MM.1S (cell line): ENCODE measurements at places on chromosomes 1 and 21.

- no peak overlapping the region for H3K27ac ChIP-seq
- no peak overlapping the region for H3K4me3 ChIP-seq
- H3K27me3 ChIP-seq = no peaks in the 10 kb centered on the region
- DNase-seq = no peak
Measured at GRCh38 chr1:162137179-162137960, 67.9 kb downstream of the NOS1AP start.

DNA sequence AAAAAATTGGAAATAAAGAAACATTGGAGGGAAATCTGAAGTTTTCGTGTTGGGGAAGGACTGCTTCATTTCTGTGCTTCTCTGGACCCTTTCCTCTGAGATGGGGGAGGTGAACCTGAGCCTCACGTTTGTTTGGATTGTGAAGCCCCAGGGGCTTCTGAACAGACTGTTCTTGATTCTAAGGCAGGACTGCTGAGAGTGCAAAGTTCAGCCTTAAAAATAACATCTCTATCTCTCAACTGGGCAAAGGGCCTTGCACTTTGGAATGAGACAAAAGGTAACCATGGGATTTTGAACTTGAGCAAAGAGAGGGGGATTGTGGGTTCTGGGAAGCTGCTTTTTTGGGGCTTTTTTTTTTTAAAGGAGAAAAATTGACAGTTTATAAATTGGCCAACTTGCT, 45.0 kb downstream of the GPR88 start:
- H3K27ac ChIP-seq = no peak overlapping the region
- no peak overlapping the region for H3K4me3 ChIP-seq
- H3K36me3 ChIP-seq = no peaks in the 10 kb centered on the region
- no peak for DNase-seq

- no peak overlapping the region for H3K27ac ChIP-seq
- no peaks in the 10 kb centered on the region for H3K27me3 ChIP-seq
- DNase-seq = no peak
- no peaks in the 10 kb centered on the region for H3K36me3 ChIP-seq
- H3K4me3 ChIP-seq = no peak overlapping the region
Measured at GRCh38 chr1:222043444-222044292, 301.8 kb upstream of the DUSP10 start.

- H3K4me3 ChIP-seq = no peak overlapping the region
- H3K27me3 ChIP-seq = no peaks in the 10 kb centered on the region; the same call in 1 of the 2 replicates
- no peaks in the 10 kb centered on the region for H3K36me3 ChIP-seq
- no peak overlapping the region for H3K27ac ChIP-seq
Measured at GRCh38 chr1:47771751-47772150, 225.4 kb downstream of the TRABD2B start.

DNA sequence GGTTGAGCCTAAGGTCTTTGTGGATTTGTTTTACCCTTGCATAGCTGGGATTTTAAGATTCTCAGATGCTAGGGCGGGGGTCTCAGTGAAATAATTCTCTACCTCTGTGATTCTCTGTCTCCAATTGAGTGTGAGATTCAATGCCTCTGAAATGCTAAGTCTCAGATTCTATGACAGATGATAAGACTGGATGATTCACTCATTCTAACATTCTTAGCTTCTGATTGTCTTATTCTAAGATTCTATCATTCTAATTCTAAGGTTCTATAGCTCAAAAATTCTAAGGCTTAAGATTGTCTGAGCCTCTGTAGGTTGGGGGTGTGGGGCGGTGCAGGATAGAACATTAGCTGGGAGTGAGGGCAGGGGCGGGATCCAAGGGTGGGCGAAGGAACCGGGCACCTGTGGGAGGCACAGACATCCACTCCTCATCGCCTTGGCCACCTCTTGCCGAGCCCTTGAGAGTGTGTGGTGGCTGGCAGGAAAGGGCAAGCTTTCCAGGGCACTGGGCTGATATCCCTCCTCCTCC, 29.5 kb downstream of the ADGRB2 start:
- H3K27ac ChIP-seq = no peak overlapping the region
- no peaks in the 10 kb centered on the region for H3K4me1 ChIP-seq
- H3K27me3 ChIP-seq = no peaks in the 10 kb centered on the region
- H3K4me3 ChIP-seq = no peak overlapping the region
- no peaks in the 10 kb centered on the region for H3K36me3 ChIP-seq

GRCh38 chr1:15137809-15138208, 15.7 kb upstream of the TMEM51 start:
- no peaks in the 10 kb centered on the region for H3K4me1 ChIP-seq
- no peak overlapping the region for H3K27ac ChIP-seq
- no peak overlapping the region for H3K4me3 ChIP-seq
- H3K27me3 ChIP-seq = no peaks in the 10 kb centered on the region
- H3K36me3 ChIP-seq = no peaks in the 10 kb centered on the region

DNA sequence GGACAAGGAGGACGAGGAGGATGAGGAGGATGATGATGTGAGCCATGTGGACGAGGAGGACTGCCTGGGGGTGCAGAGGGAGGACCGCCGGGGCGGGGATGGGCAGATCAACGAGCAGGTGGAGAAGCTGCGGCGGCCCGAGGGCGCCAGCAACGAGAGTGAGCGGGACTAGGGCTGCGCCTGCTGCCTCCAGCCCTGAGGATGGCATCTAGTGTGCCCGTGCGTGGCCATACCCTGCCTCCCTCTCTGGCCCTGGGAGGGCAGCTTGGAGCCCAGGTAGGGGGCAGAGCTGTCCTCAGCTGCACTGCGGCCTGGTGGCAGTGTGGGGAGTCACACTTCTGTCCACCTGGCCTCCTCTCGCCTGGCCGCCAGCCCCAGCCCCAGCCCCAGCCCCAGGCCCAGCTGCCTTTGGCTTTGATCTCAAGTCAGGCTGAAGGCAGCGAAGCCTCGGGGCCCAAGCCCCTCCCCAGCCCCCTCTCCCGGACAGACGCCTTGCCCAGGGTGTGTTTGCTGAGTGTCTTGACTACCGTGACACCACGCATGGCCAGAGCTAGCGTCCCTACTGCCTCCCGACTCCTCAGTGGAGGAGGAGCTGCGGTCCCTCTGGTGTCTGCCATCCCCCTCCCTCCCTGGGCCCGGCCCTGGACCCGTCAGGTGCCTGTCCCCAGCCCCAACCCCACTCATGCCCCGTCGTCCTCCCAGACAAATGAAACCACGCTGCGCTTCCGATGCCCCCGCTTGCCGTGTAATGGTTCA, 155.2 kb downstream of the PEX14 start:
- no peaks in the 10 kb centered on the region for H3K27me3 ChIP-seq
- no peak overlapping the region for H3K4me3 ChIP-seq
- H3K36me3 ChIP-seq = no peaks in the 10 kb centered on the region
- no peaks in the 10 kb centered on the region for H3K4me1 ChIP-seq
- no peak for DNase-seq
- H3K27ac ChIP-seq = no peak overlapping the region

DNA sequence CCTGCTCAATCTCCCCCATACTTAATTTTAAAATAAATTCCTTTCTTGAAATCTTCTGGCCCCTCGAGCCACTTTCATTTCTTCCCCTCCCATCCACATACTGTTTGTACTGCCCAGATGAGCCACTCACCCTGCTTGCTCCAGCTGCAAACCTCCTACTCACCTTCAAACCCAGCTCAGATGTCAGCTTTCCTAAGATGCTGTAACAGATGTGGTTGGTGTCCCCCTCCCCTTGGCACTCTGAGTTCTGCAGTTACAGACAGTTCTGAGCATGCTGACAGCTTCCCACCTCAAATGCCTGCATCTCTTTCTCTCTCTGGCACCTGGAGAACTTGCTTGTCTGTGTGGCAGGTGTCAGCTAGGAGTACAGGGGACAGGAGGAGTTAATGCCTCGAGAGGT, 106.7 kb downstream of the PTPRU start:
- no peaks in the 10 kb centered on the region for H3K4me1 ChIP-seq
- no peak for DNase-seq
- no peak overlapping the region for H3K4me3 ChIP-seq
- no peaks in the 10 kb centered on the region for H3K36me3 ChIP-seq
- H3K27me3 ChIP-seq = peaks cover 81% of the 10 kb centered on the region

DNA sequence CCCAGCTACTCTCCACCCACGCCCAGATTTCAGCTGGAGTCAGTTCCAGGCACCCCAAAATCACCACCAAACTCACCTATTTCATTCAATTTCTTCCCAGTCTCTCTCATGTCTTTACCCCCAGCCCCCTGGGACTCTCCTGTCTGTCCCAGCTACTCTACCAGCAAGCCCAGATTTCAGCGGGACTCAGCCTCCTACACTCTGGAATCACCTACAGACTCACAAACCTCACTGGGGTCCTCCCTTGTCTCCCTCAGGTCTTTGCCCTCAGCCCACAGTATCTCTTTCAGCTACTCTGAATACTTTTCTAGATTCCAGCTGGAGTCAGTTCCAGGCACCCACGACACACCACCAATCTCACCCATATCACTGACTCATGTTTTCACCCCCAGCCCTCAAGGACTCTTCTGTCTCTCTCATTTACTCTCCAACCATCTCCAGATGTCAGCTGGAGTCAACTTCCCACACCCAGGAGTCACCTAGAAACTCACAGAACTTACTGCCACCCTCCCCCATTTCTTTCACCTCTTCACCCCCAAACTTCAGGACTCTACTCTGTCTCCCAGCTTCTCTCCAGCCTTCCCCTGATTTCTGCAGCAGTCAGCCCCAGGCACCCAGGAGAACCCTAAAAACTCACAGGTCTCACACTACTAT, 1529.3 kb upstream of the TPTE start:
- no peak overlapping the region for H3K27ac ChIP-seq
- no peak overlapping the region for H3K4me3 ChIP-seq
- no peak for DNase-seq
- H3K27me3 ChIP-seq = no peaks in the 10 kb centered on the region
- no peaks in the 10 kb centered on the region for H3K4me1 ChIP-seq

DNA sequence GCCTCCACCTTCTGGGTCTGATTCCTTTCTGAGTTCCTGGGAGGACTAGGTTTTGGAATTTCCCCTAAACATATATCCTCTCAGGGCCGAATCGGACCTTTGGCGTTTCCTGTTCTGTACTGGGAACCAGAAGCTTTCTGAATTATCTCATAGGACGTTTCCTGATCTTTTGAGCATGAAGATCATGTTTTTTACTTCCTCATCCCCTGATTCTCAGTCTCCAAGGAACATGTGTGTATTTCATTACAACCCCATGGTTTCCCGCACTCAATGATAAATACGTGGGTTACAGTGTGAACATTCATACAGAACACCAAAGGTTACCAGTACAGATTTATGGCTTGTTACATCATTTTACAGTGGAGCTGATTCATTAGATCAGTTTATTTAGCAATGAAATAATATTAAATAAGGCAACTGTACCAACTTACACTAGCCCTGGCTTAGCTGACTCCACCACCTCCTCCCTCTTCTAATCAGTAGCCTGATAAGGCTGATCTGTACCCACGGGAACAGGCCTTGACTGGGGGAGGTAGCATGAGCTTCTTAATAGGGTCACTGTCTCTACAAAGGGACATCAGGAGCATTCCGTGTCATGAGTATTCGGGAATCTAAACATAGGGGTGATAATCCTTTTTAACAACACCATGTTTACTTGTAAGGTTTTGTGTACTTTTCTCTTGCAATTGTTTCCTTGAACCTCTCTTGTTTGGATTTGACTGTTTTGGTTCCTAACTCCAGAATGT, 57.8 kb upstream of the ERRFI1 start:
- no peaks in the 10 kb centered on the region for H3K36me3 ChIP-seq
- no peak for DNase-seq
- no peaks in the 10 kb centered on the region for H3K4me1 ChIP-seq

GRCh38 chr1:164678136-164678700, 119.2 kb downstream of the PBX1 start:
- H3K27ac ChIP-seq = no peak overlapping the region
- no peak for DNase-seq
- H3K27me3 ChIP-seq = no peaks in the 10 kb centered on the region
- H3K36me3 ChIP-seq = no peaks in the 10 kb centered on the region

DNA sequence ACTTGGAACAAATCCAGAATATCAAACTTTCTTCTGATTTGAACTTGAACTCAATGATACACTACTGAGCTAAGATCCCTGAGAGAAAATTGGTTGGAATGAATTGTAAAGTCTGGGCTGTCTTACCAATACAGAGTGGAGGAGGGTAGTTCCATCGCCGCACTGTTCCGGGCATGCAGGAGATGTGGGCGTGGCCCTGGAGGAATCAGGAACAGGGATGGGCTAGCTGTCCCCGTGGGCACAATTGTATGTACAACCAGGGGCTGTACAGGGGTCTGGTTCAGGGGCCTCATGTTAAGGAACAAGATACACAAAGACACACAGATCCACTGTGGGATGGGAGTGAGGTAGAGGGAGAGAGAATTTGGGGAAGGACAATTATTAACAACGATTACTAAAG, 144.3 kb downstream of the ZSCAN20 start:
- peaks cover 5% of the 10 kb centered on the region; the same call in 1 of the 2 replicates for H3K4me1 ChIP-seq
- no peaks in the 10 kb centered on the region for H3K36me3 ChIP-seq
- no peak overlapping the region for H3K27ac ChIP-seq
- no peak for DNase-seq
- peaks cover 76% of the 10 kb centered on the region for H3K27me3 ChIP-seq

DNA sequence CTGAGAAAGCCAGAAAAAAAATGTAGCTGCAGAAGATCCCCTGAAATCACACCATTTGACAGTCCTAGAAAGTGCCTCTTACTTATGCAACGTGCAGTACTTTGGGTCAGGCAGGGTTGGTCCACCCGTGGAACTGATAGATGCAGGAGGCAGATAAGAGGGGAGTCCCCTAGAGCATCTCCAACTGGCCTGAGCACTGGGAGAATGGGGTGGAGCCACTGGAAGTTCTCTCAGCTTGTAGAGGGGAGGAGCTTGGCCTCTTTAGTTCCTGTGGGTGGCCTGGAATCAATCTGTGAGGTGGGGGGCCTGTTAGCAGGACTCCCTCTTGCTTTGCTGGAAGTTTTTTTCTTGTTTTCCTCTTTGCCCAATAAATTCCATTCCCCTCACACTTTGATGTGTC, 335.7 kb upstream of the NCAM2 start:
- no peaks in the 10 kb centered on the region for H3K4me1 ChIP-seq
- DNase-seq = no peak
- H3K27ac ChIP-seq = no peak overlapping the region
- no peaks in the 10 kb centered on the region for H3K27me3 ChIP-seq

DNA sequence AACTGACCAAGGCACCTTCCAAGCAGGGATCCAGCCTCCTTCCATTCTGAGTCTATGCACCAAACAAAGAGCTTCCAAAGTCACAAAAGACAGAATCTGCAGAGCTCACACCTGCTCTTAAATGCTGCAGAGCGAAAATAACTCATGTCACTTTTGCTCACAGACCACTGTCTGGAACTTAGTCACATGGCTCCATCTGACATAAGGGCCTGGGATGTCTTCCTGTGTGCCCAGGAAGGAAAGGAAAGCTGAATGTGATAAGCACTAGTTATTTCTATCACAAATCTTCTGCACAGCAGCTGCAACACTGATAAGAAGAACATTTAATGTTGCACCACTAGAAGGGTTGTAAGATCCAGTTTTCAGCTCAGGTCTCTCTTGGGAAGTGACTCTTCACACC, 39.5 kb upstream of the SGIP1 start:
- H3K27ac ChIP-seq = no peak overlapping the region
- peaks cover 8% of the 10 kb centered on the region; the same call in 1 of the 2 replicates for H3K4me1 ChIP-seq
- no peak overlapping the region for H3K4me3 ChIP-seq

- no peak overlapping the region for H3K4me3 ChIP-seq
Measured at GRCh38 chr1:18057623-18058022, 50.0 kb upstream of the IGSF21 start.
